Stimulated activated CD4-positive, alpha-beta T cell treated with anti-CD3 and anti-CD28 coated beads, Interleukin-1b, Interleukin-23, amount 100 ng/mL, for 1 hour (primary cell): ENCODE measurements at places on chromosomes 6 and 20.

DNA sequence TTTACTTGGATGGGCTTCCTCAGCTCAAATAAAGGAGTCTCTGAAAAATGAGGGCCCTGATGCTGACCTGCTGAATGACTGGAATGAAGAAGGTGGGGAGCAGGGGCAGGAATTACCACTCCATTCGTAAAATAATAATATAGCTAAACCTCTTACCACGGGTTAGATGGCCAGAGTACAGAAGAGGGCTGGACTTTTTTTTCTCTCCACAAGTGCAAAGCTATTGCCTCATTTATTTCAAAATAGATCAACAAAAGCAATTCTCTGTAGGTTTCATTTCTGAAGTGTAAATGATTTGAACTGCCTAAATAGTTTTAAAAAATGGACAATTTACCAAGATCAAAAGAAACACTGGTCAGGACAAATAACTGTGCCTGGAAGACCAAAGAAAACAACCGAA, 256.7 kb downstream of the KIF16B start:
- no peak for DNase-seq

GRCh38 chr20:18533491-18533890, 25.8 kb downstream of the SEC23B start:
- DNase-seq = no peak

- no peak for DNase-seq
These were observed 293.2 kb downstream of the NRN1 start for GRCh38 chr6:5713519-5713918.

- DNase-seq = no peak
These were observed 18.0 kb downstream of the EXOC2 start for GRCh38 chr6:674956-675355.

GRCh38 chr6:48186746-48187145, 75.7 kb upstream of the PTCHD4 start:
- no peak for DNase-seq

- DNase-seq = no peak
These were observed 7.2 kb downstream of the TFAP2A start for GRCh38 chr6:10407674-10408054.

GRCh38 chr20:49508435-49509199, 26.1 kb upstream of the KCNB1 start:
- no peak for DNase-seq

- no peak for DNase-seq
These were observed 371.8 kb downstream of the MAFB start for GRCh38 chr20:40317156-40317790.

DNA sequence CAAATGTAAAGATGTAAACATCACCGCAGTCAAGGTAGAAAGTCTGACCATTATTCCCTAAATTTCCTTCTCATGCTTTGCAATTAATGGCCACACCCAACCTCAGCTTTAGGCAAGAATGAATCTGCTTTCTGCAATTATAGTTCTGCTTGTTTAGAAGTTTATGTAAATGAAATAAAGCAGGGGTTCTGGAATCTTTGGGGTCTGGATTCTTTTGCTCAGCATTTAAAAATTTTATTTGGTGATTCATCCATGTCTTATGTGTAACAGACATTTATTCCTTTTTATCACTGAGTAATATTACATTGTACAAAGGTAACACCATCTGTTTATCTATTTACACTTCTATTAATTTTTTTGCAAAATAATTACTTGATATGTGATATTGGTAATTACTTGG, 613.6 kb downstream of the UTRN start:
- DNase-seq = no peak

DNA sequence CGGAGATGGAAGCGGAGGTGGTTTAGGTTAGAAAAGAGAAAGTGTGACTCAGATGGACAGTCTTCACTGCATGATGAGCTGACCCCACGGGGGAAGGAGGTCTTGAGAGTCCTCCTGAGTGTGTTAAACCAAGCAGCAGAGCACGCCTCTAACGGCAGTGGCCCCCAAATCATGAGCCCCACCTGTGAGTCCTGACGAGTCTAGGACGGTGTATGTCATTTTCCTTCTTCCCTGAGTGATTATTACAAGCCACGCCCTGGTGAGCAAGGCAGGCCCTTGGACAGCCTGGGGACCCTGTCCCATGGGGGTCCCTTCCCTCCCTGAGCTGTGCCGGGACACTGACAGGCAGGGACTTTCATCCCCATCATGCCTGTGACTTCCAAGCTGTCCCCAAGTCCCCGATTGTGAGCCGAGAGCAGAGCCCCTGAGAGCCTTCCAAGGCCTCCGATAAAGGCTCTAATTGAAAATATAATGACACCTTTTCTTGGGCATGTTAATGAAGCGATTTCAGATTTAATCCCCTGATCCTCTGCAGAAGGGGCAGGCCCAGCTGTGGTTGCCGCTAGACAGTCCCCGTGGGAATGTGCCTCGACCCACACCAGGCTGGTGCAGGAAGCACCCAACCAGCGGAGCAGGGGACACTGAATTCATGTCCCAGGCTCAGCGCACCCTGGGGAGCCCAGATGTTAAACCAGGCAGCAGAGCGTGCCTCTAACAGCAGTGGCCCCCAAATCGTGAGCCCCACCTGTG, 320.1 kb downstream of the TAF4 start:
- DNase-seq = no peak

DNA sequence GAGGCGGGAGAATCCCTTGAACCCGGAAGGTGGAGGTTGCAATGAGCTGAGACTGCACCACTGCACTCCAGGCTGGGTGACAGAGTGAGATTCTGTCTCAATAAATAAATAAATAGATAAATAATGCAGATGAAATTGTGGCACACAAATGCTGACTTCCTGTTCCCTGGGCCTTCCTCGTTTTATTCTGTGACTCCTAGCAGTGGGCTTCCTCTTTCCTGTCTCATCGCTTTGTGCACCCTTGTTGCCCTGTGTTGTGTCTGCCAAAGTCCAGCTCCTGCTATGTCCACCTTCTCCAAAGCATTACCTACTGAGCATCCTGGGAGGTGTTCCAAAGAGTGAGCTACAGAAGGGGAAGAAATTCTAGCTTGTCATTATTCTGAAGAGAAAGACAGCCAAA, 100.2 kb upstream of the TIAM2 start:
- no peak for DNase-seq

DNA sequence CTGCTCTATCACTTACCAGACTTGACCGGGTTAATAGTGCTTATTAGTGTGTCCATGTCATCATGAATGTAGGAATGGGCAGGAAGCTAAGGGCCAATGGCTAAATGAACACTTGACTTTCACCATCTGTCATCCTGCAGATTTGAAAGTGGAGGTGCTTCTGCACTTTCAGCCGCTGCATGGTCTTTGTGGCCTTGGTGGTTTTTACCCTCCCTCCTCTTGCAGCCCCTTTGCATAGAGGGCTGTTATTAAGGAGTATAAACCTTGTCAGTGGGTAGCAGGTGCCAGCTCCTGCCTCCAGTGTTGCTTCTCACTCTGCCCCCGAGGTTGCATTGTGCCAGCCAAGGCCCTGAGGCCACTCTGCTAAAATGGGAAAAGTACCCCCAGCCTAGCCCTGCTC, 122.2 kb upstream of the TNFAIP3 start:
- no peak for DNase-seq

GRCh38 chr6:2792330-2793110, 27.3 kb downstream of the WRNIP1 start:
- DNase-seq = no peak

DNA sequence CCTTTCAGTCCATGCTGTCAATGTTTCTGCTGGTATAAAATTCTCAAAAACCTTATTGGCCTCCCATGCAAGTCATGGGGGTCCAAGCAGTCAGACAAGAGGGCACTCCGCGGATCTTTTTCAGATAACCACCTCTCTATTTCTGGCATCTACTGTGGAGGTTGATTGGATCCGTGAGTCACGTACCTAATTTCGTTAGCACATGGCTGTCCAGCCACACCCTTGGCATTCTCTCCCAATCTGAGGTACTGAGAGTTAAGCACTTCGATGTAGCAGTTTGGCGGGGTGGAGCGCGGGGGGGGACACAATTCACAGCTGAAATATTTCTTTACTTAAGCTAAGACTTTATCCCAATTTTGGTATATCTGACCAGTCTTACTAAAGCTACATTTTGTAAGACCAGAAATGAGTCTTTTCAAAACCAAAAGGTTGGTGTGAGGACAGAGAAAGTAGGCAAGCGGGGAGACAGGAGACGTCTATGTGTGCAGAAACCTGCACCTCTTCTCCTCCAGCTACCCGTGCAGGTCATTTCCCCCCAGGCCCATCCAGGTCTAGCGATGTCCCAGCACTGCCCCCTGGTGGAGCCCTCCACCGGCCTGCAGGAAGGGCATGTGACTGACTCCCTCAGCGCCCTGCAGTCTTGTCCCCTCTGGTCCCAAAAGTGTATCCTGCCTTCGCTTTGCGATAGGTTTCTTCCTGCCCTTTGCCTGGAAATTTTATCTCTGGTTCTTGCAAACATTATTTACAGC, 113.1 kb downstream of the ADAT2 start:
- DNase-seq = no peak

DNA sequence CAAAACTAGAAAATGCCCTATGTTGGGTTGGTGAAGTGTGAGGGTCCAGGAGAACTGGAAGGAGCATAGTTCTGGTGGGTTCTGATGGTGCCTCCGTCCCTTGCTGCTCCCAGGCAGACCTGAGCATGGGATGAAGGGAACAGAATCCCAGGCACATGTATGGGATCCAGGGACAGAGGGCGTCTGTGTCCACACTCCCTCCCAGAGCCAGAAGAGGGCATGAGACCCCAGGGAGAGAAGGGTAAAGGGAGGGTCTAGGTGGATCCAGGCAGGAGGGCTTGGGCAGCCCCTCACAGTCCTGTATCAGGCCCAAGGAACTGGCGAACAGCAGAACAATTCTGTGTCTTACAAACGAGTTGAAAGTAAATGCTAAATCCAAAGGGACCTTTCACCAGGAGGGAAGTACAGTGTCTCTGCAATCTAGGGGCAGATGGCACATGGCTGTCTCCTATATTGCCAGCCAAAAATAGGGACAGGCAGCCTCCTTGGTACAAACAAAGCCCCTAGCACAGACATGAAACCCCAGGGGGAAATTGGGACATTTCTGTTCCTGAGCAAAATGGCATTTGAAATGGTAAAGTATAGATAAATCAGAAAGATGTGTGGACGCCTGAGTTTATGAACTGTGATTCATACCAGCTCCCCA, 2.5 kb upstream of the BPIFA1 start:
- no peak for DNase-seq

DNA sequence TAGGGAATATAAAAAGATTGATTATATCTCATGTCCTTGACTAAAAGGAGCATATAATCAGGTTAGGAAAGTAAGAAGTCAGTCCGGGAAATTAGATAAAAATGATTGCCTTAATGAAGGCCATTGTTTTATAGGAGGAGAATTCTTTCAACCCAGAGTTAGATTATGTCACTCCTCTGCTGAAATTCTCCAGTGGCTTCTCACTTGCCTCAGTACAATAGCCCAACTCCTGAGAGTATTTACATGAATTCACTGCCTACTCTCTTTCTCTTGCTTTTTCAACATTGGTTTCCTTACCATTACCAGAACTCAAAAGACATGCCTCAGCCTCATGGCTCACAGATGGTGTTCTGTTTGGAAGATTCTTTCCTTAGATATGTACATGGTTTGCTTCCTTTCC, 114.9 kb downstream of the EPHA7 start:
- no peak for DNase-seq

- DNase-seq = no peak
These were observed 24.4 kb downstream of the SLC17A9 start for GRCh38 chr20:62976886-62977285.

DNA sequence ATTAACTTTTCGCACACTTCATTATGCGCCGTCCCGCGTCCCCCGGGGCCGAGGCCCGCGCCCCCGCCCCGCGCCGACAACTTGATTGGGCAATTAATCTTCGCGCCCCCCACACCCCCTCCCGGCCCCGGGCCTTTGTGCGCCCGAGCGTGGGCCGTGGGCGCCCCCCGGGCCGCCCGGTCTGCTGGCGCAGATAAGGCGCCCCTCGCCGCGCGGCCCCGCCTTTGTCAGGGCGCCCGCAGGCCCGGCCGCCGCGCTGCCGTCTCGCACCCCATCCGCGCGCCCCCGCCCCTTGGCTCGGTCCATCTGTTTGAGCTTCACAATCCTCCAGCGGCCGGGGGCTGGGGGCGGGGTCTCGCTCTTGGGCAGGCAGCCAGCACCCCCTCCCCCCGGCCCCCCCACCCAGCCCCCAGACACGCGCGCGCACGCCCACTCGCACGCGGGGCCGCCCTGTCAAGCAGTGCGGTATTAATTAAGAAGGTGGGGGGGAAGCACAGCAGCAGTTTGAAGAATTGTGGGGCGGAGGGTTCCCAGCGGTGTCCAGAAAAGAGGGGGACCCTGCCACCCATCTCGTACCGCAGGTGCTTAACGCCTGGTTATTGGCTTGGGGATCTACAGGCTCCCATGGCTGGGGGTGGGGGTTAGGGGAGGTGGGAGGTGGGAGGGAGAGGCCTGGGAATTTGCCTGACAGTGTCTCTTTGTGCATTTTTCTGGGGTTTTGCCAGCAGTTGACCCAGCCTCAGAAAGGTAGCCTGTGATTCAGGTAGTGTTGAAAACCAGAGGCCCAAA, 34.6 kb upstream of the SCRT2 start:
- no peak for DNase-seq

DNA sequence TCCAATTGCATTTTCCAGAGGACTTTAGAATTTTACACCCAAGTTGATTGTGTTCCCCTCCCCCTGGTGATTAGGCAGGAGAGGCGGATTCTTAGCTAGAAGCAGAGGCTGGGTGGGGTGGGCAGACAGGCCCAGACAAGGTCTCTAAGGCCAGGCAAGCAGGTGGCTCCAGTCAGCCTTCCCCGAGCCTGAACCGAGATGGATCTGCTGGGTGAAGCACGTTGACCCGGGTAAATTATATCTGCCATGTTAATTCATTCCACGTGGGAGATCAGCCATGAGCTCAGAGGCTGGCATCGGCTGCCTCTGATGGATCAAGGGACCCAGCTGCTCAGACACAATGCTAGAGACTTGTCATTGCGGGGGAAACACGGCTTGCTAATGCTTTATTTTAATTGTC, 159.5 kb upstream of the MAFB start:
- DNase-seq = no peak

- DNase-seq = no peak
These were observed 83.7 kb upstream of the TMEM30A start for GRCh38 chr6:75368151-75368779.

- no peak for DNase-seq
These were observed 259.1 kb downstream of the ARID1B start for GRCh38 chr6:157036245-157036711.

GRCh38 chr6:116779573-116780164, 14.2 kb upstream of the FAM162B start:
- DNase-seq = no peak

DNA sequence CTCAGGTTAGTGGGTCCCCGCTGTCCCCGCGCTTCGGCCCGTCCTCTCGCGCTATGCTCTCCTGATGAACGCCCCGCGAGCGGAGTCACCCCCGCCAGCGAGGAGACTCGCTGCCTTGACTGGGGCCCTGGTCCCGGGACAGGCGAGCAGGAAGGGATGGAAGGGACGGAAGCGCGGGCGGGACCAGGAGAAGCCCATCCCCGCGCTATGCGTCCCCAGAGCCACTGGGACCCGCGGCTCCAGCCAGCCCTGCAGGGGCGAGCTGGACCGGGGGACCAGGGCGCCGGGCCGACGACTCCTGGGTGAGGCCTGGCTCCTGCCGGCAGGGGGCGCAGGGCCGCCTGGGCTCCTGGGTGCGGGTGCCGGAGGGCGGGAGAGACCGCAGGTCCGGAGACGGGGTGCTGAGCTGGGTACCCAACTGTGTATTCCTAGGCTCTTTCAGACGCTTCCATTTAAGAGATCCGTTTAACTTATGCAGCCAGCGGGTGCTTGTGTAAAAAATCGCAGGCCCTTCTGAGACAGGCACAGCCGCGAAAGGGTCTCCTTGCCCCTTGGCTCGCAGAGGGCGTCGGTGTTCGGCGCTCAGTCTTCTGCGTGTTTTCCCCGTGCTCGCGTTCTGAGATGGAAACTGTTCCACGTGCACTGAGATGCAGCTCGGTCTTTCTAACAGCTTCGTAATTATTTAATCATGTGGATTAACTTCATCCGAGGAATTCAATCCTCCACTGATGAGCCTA, 580 bp upstream of the SYCP2 start:
- DNase-seq = peak; percentile 58
